Stimulated activated CD8-positive, alpha-beta memory T cell treated with anti-CD3 and anti-CD28 coated beads, Interleukin-7, amount 100 ng/mL, for 1 hour (primary cell): ENCODE measurements at places on chromosomes 12 and 14.

GRCh38 chr12:46473634-46474329 lies 101.2 kb upstream of the SLC38A2 start:
- DNase-seq, result no peak

DNA sequence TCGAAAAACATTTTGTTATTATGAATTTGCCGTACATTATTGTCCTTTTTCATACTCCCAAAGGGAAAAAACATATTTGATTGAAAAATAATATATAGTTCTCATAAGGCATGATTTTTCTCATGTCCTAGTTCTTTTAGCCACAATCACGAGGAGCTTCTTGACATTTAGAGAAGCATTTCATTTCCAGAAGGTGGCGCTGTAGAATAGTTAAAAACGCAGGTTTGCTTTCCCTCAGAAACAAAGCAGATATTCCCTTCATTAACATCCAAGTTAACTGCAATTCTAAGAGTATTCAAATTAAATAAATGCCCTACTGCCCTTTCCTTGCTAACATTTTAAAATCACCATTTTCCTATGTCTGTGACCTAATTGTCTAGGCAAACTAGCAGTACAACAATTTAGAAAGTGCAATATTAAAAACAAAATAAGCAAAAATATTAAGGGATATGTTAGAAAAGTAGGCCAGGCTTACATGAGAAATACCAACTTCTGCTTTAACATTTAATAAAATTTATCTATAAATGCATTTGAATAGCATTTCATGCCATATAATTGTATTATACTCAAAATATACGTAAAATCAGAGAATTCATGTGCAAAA lies 10.9 kb upstream of the PIK3C2G start:
- DNase-seq, result no peak

- no peak for DNase-seq
Measured at GRCh38 chr14:69464829-69465228, 19.7 kb upstream of the PLEKHD1 start.

DNA sequence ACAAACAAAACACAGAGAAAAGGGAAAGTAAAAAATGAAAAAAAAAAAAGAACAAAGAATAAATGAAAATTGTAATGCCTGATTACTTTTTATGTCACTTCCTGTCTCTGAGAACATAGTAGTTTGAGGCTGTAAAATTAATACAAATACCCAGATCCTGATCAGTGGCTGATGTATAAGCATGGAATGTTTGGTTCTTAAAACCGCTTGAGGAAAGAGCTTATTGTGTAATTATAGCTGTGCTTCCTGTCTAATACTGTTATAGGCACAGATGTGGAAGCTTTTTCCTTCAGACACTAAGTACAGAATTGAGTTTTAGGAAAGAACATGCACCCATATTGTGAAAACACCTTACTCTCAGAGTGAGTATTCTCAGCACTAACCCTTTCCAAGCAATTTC lies 86.9 kb downstream of the AVPR1A start:
- no peak for DNase-seq

GRCh38 chr14:57086271-57087162 lies 182.2 kb downstream of the EXOC5 start:
- no peak for DNase-seq

DNA sequence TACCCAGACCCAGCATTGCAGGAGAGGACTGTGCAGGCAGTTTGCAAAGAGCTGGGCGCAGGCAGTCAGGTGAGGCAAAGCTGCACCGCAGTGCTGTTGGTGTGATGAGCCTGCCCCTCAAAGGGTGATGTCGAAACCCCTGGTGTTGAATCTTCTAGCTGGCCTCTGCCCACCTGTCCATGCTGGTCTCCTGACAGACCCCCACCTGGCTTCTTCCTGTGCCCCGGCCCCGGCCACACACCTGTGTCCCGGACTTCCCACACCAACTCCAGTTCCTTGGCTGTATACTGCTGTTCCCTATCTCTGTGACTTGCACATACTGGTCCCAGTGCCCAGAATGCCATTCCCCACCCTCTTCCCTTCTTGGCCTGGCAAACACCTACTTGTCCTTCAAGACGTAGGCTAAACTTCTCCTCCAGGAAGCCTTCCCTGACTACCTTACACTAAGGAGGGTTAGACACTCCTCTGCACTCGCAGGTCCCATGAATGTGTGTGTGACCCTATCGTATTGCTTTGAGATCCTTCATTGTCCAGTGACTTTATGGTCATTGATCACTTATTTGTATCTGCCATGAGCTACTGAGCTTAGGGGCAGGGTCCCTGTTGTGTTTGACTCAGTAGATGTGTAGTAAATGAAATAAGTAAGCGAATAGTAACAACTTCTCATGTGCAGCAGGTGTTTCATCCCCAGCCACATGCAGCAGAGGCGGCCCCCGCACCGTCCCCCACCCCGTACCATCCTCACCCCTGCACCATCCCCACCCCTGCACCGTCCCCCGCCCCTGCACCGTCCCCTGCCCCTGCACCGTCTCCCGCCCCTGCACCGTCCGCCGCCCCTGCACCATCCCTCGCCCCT lies 37.4 kb downstream of the ESRRB start:
- DNase-seq, result no peak

DNA sequence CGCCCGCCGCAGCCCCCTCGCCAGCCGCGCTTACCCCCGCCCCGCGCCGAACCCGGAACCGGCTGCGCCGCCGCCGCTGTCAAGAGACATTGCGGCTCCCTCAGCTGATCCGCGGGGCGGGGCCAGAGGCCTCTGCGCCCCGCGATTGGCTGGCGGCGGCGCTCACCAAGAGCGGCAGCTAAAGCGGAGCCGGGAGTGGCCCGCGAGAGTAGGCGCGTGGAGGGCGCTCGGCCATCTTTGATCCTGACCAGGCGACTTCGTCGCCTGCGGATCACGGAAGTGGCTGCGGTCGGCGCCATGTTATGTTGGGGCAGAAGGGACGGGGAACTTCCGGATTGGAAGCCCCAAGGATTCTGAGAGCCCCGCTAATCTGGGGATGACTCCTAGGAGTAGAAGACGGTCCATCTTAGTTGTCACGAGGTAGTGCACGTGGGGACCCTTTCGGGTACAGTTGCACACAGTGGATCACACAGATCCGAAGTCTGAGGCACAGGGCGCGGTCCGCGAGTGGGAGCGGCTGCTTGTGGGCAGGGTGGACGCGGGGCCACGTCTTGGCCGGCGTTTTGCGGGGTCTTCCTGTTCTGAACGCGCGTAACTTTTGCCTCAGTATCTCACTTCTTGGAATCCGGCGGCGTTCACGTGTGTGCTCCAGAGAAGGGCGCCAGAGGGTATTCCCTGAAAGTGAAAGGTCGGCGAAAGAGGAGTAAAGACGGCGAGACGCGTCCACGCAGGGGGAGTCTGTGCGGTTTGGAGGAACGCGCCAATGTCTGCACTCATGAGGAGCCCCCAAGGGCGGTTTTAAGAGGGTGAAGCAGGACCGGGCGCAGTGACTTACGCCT lies at the start of gene CHFR:
Gene CHFR, minus strand, starts transcription at position 93 of the 839 bp plus-strand sequence. CDS start 277 bp downstream, outside the sequence.
- peak; percentile 86 for DNase-seq

DNA sequence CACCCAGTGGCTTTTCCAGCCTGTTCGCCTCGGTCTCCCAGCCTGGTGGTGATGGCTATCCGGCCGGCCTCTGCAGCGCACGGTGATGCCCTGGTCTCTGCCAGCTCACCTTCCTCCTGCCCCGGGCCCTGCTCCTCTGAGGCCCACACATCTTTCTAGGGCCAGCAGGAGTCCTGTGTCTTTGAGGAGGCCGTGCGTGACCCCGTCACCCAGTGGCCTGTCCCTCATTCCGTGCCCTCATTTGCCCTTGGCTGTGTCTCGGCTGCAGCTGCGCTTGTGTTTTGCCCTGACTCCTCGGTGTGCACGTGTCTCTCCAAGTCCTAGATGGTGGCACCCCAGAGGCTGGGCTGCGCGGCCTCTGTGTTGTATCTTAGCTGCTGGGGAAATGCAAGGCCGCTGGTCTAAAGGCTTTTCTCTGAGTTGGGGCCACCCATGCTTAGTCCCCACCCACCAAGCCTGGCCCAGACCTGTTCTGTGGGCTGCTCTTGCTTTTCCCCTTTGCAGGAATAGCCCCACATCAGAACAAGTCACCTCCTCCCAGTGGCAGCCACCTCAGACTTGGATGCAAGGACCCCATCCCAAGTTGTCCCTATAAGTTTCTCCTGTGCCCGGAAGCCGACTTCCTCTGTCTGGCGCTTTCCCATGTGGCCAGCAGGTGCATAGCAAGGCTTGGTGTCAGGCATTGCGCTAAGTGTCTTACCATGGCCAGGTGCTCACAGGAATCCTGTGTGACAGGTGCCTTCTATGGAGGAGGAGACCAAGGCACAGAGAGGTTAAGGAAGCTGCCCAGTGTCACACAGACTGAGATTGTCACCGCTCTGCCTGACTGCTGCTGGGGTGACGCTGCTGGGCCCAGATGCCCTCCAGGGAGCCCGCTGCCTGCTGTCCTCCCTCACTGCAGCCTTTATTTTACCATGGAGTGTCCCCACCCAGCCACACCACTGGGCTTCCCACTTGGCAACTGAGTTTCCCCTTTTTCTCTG lies 64.5 kb downstream of the TSPAN9 start:
- no peak for DNase-seq

DNA sequence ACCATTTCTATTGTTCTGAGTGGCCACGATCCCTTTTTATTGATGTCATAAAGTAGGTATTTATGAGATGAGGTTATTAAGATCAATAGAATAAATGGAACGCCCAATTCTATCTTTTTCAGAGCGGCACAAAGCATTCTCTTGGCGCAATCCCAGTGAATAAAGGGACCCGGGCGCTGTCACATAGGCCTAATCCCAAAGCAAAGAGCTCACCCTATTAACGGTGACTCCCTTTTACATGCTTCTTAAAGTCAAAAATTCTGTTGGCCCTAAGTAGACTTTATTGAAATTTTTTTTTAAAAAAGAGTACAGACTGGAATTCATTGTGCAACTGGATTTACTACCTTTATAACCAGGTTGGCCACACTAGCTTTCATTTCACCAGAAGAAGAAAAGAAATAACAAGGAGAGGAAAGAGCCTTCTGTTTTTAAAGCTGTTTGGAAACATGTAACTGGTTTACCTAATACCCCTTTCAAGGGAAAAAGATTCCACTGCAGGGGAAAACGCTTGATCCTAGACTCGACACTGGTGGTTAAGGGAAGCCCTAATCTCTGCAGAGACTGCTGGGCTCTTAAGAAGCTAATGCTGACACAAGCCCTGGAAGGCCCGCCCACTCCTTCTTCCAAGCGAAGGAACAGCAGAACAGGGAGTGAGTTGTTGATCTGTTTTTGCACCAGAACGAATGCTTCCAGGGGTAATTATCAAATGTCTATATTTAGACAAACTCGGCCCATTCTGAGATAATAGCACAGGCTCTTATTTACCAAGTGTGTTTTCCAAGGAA lies 381.2 kb downstream of the BCL11B start:
- DNase-seq, result no peak

GRCh38 chr14:86602263-86602662 lies 1072.3 kb downstream of the FLRT2 start:
- no peak for DNase-seq

DNA sequence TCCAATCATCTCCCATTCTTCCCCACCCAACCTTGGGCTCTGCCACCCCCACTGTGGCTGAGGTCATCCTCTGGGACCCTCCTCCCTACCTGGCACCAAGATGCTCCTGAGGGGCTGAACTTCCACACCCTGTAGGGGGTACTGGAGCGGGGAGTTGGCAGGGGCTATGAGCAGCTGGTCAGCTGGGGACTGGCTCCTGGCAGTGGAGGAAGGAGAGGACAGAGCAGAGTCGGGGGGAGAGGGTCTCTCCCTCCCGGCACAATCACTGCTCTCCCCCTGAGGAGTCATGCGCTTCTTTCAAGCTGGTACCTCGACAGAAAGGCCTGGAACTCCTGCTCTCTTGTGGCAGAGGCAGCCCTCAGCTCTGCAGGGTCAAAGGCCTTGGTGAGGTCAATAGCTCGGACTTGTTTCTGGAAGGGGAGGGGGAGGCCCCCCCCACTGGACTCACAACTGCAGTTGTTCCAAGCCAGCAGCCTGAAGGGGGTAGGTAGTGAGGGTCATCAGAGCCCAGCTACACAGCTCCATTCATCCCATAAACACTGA lies 2.0 kb downstream of the B4GALNT1 start:
- DNase-seq, result no peak

DNA sequence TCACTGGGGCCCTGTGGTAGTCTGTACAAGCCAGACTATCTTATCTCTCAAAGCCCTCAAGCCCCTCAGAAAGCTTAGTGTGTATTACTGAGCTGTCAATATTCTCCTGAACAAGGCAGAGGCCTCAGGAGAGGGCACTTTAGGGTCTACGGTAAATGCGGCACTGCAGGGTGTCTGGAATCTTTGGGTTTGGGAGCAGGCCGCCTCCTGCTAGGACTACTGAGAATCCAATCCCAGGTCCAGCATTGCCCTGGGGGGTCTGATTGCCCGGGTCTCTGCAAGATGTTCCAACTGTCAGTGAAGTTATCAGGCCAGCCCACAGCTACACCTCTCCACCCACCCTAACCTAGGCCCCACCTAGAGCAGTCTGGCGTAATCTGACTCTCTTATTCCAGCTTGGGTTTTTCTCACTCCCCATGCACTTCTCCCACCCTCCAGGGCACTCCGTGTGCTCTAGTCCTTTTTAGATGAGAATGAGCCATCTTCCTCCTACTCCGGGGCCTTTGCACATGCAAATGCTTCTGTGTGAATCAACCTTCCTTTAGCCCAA lies 4.3 kb upstream of the ZFP36L1 start:
- DNase-seq, result no peak

DNA sequence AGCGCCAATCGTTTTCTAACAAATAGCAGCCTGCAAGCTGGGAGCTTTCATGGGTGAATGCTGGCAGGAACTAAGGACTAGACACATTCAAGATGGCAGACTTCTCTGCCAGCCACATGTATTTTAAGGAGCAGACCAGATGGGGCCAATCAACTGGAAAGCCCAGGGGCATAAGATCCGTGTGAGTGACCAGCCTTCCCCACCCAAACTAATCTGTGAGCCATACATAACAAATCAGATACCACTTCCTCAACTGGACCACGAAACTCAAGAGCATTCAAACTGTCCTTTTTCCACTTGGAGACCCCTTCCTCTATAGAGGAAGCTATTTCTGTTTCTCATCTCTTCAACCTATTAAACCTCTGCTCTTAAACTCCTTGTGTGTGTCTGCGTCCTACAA lies 9.7 kb downstream of the TCL1B start:
- no peak for DNase-seq
